Activated B cell treated with CpG ODN at 0.5 μM for 24 hours (primary cell): ENCODE measurements at places on chromosomes 13 and 19. TPM values are rescaled to one million over a fixed set of nuclear protein-coding genes. Genes with fewer than 3 reads are reported as not detected.

PLIN5 gene
- total RNA-seq: 0.17 and 0.33 TPM in 2 replicates

GRCh38 chr13:40191186-40191980, 475.1 kb downstream of the FOXO1 start:
- no peak for DNase-seq

- peak; percentile 85 for DNase-seq
These were observed 62.6 kb downstream of the KDM4B start for GRCh38 chr19:5031231-5032100.

DNA sequence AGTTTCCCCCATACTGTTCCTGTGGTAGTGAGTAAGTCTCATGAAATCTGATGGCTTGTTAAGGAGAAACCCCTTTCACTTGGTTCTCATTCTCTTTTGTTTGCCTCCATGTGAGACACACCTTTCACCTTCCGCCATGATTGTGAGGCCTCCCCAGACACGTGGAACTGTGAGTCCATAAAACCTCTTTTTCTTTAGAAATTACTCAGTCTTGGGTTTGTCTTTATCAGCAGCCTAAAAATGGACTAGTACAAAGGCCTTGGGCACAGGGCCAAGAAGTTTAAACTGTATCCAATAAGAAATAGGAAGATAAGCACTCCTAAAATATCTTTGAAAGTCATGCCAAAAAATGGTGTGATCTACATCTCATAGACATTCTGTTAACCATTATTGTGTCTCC, 176.9 kb downstream of the TBC1D4 start:
- no peak for DNase-seq
